ENCODE measurements at places on chromosomes 11 and 22.

GRCh38 chr22:47422736-47423135, 660.3 kb downstream of the TBC1D22A start:
- DNase-seq, result no peak

DNA sequence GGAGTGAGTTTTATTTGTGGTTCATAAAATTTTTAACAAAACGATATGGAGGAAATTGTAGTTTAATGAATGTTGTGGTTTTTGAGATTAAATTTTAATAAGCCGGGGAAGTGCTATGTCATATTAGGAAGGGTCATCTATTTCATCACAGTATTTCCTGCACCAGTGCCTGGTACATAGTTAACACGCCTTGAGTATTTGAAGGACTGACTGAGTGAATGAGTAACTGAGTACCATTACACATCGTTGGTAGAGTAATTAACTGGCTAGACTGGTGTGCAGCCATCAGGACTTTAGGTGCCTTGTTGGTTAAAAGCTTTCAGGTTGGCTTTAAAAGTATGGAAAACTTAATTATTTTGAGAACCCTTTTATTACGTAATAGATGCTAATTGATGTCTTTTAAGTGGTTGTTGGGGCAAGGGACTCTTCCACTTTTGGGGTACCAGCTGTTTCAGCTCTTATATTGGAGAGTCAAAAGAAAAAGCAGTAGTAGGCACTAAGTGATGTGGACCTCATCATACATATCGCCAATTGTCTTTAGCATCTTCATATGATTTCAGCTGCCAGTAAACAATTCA, 101.8 kb downstream of the DDX10 start:
- no peak for DNase-seq

DNA sequence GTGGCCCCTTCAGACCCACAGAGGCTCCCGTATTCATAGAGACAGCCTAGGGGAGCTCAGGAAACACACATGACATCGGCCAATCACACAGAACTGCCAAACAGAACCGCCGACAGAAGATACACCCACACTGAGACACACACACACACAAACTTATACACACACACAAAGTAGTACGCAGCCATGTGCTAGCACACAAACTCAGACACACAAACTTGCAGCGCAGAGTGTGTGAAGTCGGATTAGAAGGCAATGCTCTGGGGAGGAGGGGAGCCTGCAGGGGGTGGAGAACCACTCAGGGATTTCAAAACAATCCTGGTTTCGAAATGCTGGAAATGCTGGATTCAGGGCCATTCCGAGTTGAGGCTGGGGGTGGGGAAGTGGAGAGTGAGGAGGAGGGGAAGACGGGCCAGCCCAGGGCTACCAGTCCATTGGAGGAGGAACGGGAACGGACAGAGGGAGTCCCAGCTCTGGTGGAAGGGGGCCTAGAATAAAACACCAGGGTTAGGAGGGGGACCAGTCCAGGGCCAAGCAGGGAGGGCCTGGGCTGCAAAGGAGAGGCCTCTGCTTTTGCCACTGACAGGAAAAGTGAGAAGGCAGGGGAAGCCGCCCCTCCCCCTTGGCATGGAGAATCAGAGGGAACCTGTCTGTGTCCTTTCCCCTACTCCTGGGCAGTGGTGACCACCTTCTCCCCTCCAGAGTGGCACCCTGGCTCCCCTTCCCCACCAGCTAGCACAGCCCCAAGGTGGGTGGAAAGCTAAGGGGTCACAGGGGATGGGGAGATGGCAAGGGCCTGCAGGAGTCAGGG, 4.4 kb downstream of the BCL9L start:
- peak; percentile 40 for DNase-seq

DNA sequence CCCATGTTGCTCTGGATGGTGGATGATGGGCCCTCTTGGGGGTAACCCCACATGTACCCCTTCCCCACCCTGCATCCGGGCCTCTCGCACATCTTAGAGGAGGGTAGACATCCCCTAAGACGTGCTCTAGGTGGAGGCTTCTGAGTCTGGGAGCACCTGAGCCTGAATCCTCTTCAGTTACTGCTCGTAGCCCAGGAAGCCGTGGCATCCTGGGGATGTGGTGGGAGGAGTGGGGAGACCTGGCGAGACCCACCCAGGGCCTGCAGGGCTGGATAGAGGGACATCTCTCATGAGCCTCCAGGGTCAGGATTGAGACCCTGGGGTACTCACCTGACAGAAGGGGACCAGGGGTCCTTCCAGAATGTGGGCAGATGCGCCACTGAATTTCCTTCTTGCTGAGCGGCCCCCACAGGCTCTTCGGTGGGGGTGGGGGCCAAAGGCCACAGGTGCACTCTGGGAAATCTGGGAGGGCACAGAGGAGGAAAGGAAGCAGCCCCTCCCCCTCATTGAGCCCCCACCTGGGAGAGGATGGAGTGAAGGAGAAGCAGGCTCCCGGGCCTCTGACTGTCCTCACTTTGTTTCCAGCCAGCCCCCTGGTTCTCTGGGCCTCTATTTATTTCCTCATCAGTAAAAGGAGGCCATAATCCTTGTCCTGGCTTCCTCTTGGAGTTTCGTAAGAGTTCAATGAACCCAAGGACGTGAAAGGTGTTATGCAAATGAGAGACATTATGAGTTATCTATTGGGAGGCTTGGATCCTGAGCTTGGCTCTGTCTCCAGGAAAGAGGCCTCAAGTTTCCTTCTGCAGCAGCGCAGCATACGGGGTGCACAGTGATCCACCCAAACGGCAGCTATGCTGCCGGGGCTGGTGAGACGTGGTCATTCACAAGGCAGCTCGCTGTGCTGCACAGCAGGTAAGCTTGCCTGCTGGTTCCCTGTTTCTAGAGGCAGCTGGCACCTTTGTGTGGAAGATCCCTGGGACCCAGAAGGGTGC, 31.2 kb downstream of the KCNJ4 start:
- peak; percentile 35 for DNase-seq

DNA sequence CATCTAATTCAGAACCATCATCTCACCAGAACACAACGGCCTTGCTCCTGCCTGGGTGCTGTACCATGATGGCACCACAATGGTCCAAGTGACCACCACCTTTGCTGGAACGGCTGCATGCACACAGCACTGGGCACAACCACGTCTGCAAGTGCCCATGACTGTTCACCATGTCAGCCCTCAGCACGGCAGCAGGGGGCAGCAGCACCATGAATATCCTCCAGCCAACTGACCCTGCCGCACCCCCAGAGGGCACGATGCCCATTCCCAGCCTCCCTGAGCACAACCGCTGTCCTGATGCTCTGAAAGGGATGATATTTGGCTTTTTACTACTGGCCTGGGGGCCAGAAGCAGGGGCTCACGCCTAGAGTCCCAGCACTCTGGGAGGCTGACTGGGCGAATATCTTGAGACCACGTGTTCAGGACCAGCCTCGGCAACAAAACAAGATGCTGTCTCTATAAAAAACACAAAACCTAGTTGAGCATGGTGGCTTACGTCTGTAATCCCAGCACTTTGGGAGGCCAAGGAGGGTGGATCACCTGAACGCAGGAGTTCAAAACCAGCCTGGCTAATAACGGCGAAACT, 25.7 kb downstream of the DRD4 start:
- DNase-seq, result peak; percentile 65
